ENCODE measurements at places on chromosomes 2 and 18.

- DNase-seq: no peak
Measured at GRCh38 chr18:8063733-8064132, 496.6 kb downstream of the PTPRM start.

- no peak for DNase-seq
Measured at GRCh38 chr2:46857871-46858701, 57.5 kb downstream of the MCFD2 start.

DNA sequence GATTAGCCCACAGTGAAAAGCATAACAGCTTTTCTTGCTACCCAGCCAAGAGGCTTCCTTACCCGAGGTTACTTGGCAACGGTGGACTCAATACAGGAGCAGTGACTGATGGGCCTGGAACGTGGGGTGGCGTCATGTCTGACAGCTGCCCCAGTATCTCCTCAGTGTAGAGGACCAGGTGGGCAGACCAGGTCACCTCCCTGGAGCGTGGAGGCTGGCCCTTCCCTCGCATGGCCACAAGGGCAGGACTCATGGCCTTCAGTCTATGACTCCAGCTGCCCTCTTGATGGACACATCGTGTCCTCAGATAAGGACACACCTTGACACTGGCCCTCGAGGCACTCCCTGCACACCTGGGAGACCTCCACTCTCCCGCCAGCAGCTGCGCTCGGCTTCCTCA, 6.4 kb downstream of the ASPRV1 start:
- DNase-seq: no peak

DNA sequence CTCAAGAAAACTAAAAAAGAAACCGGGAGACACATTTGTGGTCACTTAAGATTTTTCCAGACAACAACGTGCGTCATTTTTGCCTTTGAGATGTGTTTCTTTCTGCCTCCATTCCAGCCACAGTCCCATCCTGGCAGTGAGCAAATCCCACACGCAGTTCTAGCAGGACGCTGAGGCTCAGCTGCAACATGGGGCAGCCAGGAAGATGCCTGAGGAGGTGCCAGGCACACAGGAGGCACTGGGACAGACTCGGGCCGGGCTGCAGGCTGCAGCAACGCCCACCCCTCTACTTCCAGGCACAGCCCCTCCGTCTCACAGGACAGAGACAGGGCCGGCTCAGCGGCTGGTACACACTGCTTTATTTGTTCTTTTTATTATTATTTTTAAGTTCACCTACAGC, 13.1 kb downstream of the KLF11 start:
- no peak for DNase-seq

All from Caco-2 (cell line).